ENCODE measurements at places on chromosomes 6 and 20.

DNA sequence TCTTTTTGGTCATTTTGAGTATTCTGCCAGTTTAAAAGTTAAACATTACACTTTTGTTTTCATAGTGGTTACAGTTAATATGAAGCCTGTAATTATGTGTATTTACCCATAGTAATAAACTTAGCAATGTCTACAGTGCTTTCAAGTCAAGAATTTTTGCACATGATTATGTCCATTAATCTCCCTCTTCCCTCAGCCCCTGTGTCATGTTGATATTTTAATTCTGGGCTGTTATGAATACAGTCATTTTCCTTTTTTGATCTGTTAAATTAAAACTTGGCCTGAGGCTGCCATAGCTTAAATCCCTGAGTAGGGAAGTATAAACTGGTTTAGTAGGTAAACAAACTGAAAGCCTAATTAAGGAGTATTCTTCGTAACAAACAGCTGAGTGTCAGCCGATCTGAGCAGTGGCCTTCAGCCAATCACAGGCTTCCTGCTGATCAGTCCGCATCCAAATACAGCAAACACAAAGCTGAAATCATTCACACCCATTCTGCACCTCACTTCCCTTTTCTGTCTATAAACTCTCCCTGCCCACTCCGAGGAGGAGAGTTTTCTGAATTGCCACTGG lies 9.5 kb upstream of the SFT2D1 start:
- no peak for DNase-seq

- DNase-seq = no peak
These were observed 76.6 kb upstream of the PROKR2 start for GRCh38 chr20:5393218-5393870.

DNA sequence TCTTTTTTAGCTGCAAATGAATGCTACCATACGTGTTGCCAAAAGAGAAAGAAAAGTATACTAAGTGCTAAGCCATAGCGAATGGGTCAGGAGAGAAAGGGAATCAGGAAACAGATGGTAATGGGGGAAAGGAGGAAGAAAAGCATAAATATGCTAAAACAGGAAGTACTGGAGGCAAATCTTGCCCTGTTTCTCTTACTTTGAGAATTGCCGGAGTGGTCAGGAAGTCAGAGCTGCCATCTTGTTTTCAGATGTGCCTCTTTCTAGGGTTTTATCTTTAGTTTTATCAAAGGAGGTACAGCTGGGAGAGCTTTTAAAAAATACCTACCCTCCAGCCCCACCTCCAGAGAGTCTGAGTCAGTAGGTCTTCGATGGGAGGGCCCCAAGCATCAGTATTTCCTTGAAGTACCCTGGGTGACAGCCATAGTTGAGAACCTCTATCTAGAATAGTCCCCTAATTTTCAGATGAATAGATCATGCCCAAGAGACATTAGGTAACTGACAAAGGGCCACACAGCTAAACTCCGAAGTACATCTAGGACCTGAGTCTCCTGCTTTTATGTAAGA lies 193.3 kb downstream of the CLIC5 start:
- no peak for DNase-seq

DNA sequence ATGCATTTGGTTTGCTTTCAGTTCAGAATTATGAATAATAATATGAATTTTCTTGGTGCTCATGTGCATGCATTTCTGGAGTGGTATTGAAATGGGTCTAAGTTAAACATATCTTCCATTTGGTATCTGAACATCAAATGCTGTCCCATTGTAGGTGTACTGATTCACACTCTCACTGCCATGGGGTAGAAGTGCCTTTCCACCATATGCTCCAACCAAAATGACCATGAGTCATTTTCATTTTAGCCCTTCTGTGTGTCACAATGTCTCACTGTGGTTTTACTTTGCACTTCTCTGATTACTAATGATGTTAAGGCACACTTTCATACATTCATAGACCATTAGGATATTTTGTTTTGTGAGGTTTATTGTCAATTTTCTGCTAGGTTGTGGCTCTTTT lies 211.9 kb downstream of the HAO1 start:
- DNase-seq = peak; percentile 14

GRCh38 chr6:157762636-157763035 lies 60.4 kb upstream of the SNX9 start:
- no peak for DNase-seq

DNA sequence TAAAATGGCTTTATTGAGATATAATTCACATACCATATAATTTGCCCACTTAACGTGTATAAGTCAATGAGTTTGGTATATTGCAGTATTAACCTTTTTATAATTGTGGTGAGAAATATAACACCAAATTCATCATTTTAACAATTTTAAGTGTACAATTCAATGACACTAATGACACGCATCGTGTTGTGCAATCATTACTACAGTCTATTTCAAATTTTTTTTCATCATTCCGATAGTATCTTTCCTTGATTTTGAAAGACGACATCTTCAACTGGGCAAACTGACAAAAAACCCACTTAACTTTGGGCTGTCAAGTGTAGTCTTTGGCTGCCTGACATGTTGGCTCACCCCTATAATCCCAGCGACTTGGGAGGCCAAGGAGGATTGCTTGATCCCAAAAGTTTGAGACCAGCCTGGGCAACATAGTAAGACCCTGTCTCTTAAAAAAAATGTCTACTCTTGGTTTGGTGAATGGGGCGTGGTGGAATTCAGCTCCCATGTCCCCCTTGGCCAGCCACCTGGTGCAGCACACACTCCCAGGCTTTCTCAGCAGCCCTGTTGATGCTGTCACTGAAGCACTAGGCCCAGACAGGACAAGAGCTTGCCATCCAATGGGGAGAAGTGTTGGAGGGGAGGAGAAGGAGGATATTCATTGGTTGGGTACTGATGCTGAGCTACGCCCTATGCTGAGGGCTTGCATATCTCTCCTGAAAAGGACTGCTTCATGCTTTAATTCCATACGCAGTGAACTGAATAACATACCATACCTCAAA lies 150.5 kb downstream of the CD83 start:
- DNase-seq = no peak

GRCh38 chr6:37680668-37681067 lies 17.0 kb downstream of the MDGA1 start:
- no peak for DNase-seq

GRCh38 chr6:151349651-151350270 lies 41.6 kb downstream of the ZBTB2 start:
- no peak for DNase-seq

GRCh38 chr6:155629652-155630051 lies 174.0 kb upstream of the NOX3 start:
- no peak for DNase-seq

GRCh38 chr20:48831718-48832404 lies 4.1 kb upstream of the PREX1 start:
- no peak for DNase-seq

- DNase-seq = no peak
These were observed 106.0 kb upstream of the CST7 start for GRCh38 chr20:24842918-24843715.

- peak; percentile 43 for DNase-seq
These were observed 28.2 kb downstream of the CGA start for GRCh38 chr6:87066449-87067333.

DNA sequence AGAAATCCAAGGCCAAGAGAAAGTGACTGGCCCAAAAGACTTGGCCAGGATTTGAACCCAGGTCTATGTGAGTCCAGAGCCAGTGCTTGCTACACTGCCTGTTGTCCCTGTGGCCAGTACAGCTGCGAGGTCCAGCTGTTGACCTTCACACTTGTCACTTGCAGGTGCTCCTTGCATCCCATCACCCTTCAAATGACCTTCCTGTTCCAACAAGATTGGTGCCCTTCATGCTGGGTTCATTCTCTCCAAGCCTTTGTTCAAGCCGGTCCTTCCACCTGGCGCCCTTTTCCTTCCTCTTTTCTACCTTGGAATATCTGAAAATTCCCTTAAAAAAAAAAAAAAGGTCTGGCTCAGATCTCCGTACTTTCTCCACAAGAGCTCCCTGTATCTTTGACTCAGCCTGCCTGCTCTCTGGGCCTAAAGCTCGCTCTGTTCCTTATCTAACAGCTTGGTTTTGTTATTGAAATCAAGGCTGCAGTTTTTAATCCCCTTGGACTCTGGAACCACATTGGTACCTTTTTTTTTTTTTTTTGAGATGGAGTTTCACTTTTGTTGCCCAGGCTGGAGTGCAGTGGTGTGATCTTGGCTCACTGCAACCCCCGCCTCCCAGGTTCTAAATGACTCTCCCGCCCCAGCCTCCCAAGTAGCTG lies 22.2 kb upstream of the MRPS18A start:
- no peak for DNase-seq

- no peak for DNase-seq
These were observed 244.4 kb downstream of the SAMD5 start for GRCh38 chr6:147752689-147753403.

DNA sequence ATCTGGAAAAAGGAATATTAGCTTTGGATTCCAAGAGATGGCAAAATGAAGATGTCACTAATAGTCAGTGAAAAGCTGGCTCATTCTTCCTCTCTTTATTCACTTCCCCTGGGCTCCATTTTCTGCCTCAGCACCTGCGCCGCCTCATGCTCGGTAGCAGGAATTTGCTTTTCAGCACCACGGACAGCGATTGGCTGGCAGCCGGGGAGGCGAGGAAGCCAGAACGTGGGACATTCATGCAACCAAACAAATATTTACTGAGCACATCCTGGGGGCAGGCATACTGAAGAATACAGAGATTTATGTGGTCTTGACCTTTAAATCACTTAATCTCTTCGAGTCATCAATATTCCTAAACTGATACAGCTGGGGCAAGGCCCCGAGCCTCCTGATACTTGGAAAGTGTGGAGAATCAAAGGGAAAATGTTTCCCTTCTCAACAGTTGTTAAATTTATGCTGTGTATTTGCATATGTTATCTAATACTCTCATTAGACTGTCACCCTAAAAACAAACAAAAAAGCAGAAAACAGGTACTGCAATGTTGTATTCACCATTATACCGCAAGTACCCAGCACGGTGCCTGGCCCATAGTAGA lies 12.1 kb upstream of the PDYN start:
- DNase-seq = peak; percentile 60

DNA sequence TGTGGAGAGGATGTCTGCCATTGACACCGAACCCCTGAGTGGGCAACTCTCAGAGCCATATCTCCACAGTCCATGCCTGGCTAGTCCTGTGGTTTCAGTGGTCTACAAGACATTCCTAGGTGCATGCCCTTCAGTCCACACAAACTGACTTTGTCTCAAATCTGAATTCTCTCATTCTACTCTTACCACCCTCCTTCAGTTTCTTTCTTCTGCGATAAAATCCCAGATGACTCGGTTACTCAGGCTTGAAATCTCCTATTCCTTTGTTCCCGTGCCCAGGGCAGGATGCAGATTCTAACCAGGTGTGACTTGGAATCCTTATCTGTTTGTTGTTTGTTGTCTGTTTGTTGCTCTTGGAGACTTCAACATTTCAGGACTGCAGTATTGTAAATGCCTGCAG lies 9.3 kb downstream of the CDS2 start:
- DNase-seq = no peak

DNA sequence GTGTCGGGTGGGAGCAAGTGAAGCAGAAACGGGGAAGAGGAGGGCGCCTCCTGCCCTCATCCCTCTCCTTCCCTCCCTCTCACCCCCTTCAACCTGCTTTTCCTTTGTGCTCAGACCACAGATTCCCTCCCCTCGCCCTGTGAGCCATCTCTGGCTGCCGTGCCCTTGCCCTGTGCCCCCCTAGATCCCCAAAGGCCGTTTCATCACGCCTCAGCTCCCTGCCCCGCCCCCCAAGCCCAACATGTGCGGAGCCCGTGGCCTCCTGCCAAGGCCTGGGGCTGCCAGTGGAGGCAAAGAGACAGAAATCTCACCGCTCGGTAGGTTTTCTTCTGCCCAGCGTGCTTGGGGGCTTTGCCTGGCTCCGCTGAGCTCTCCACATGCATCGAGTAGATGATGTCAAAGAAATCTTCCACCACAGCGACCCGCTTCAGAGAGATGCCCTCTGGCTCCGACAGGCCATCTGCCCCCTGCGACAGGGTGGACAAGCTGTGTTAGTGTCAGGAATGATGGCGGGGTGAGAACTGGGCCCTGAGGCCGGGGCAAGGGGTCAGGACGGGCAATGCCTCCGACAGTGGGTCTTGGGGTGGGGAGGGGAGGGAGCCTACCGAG lies 57.6 kb downstream of the NOL4L start:
- no peak for DNase-seq

GRCh38 chr20:815914-816606 lies 17.5 kb upstream of the FAM110A start:
- peak; percentile 25 for DNase-seq

DNA sequence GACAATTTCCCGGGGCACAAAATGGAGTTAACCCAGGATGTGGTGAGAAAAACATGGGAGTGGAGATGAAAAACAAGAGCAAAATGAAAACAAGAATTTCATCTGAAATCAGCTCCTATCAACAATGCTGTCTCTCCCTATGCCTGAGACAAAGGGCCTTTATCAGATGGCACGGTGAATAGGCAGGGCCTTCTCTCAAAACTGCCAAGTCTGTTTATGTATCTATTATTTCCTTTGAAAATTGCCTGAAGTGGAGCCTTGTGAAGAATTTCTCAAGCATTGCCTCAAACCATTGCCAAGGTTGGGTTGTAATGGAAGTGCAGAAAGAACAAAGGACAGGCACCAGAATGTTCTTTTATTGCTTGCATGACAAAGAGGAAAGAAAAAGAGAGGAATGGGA lies 74.7 kb downstream of the BTBD3 start:
- no peak for DNase-seq

- no peak for DNase-seq
These were observed 25.5 kb upstream of the SSTR4 start for GRCh38 chr20:23009636-23010035.

DNA sequence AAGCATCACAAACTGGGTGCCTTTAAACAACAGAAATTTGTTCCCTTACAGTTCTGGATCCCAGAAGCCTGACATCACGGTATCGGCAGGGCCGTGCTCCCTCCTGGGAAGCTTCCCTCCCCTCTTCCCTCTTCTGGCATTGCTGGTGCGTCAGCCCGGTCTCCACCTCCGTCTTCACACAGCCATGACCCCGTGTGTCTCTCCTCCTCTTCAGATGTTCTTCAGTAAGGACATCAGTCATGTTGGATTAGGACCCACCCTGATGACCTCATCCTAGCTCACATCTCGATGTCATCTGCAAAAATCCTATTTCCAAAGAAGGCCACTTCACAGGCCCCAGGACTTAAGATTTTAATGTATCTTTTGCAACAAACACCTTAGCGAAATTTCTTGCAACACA lies 38.4 kb upstream of the TBXT start:
- DNase-seq = no peak

DNA sequence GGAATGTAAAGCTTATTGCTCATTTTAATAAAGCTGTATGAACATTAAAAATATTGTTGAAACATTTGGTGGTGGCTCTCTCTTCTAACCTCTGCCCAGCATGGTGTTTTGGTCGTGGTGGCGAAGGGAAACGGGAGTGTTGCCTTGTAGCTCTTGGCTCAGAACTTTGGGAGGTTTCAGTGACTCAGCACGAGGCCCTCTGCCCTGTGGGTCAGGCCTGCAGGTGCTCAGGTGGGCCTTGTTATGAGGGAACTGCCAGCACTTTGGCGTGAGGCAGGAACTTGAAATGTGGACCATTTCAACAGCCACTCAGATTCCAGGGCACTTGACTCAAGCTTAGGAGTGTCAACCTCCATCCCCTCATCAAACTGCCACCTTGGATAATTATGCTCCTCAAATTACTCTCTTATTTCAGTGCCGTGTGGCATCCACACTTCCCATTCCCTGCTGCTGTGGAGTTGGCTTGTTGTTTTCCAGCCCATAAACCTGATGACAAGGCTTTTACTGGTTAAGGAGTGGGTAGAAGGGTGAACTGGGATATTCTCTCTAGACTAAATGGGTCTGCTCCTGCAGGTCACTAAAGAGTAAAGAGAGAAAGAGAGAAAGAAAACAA lies 36.3 kb downstream of the PRDM1 start:
- no peak for DNase-seq

Data from kidney glomerular epithelial cell (primary cell).